Left renal cortex interstitium (tissue), 4 donors: ENCODE measurements at places on chromosomes 7 and 10. TPM values are rescaled to one million over a fixed set of nuclear protein-coding genes. Genes with fewer than 3 reads are reported as not detected.

The MMD2 gene
- 0.17 TPM for polyA plus RNA-seq

DNA sequence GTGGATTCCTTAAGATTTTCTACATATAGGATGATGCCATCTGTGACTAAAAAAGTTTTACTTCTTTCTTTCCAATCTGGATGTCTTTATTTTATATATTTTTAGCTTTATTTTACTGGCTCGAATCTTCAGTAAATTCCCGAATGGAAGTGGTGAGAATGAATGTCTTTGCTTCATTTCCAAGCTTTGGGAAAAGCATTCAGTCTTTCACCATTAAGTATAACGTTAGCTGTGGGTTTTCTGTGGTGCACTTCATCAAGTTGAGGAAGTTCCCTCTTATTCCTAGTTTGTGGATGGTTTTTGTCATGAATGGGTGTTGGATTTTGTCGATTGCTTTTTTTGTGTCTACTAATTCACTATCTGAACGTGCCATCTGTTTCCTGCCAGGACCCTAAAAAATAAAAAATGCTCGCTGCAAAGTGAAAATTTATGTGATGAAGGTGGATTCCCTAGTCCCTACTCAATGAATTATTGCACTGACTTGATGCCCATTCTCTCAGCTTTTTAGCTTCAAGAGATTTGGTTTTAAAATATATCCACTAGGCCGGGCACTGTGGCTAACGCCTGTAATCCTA lies 90.2 kb upstream of the CARD11 start:
- DNase-seq = no peak

DNA sequence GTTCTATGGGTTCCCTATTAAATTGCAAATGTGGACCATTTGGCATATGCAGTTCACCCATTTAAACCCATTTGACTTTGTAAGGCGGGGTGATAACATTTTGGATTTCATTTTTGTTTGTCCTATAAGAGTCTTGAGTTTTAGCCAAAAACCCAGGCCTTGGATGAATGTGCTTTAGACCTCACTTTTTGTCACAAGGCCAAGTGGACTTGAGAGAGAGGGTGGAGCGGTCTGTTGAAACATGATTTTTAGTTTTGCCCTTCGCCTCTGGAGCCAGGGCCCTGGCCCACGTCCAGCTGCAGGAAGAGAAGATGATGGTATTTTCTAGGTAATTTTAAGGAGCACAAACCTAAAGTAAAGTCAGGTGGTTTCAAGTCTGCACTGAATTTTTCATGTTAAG lies 260.1 kb downstream of the SLC25A13 start:
- peak; percentile 37 for DNase-seq

DNA sequence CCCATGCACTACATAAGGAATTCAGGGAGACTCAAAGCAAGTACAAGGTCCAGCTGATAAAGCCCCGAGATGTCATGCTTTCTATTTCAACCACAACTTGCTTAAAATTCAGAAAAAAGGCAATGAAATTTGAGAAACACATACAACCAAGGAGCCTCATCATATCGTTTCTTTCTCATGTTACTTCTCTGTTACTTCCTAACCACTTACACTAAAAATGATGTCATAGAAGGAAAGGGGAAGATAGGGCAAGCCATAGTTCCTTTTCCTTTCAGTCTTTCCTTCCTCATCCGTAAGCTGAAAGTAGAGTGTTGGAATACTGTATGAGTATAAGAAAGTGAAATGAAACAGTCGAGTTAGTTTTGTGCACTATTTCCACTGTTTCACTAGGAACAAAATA lies 27.9 kb upstream of the CDK14 start:
- no peak for DNase-seq

The AKR1C8 gene
- 0.43 TPM for polyA plus RNA-seq

DNA sequence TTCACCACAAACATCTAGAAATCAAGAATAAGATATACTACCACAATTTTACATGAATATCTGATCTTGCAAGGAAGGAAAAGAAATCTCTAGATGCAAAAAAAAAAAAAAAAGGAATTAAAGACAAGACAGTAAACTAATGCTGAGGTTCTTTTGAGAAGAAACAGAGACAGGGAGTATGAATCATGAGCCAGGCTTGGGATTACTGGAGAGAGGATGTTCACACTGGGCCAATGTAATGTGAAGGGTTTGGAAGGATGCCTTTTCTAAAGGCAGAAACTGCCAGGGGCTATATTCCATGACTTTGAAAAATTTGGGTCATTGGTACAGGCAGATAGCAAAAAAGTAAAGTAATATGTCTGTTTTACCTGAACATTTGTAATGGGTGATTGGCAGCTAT lies 573.0 kb upstream of the IGFBP3 start:
- DNase-seq = no peak

The AGR2 gene
- polyA plus RNA-seq = 48.9 TPM

The PIK3CG gene
- 2.3 TPM for polyA plus RNA-seq

DNA sequence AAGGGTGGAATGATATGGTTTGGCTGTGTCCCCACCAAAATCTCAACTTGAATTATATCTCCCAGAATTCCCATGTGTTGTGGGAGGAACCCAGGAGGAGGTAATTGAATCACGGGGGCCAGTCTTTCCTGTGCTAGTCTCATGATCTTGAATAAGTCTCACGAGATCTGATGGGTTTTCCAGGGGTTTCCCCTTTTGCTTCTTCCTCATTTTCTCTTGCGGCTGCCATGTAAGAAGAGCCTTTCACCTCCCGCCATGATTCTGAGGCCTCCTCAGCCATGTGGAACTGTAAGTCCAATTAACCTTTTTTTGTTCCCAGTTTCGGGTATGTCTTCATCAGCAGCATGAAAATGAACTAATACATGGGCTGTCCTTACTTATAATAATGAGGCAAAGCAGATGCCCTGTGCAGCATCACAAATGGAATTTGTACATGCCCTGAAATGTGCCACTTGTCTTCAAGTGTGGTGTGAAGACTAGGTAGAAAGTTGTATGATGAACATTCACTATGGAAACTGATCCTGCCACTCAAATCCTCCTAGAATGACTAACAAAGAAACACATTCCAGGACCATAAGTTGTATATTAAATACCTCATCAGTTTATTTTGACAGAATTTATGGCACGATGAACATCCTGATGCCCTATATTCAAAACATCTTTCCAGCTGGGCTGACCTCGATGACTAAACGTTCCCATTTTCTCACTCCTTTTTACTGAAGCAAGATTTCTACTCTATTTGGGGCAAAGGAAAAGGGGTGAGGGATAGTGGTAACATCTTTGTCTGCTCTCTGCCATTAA lies 122.8 kb upstream of the CTTNBP2 start:
- no peak for DNase-seq

DNA sequence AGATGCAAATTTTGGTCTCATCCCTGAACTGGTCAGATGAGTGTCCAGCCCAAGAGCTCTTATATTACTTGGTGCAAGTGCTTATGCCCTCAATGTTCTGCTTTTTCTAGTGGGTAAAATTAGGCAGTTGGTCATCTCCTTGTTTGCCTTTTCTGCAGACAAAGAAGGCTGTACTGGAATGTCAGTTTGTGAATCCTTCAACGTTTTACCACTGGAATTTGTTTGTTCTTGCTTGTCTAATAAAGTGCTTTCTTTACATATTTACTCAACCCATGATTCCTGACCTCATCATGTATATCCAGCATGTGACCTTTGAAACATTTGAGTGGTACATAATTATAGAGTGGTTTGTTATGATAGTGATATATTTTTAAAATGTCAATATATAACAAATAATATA lies 232.2 kb upstream of the TEX47 start:
- no peak for DNase-seq

The FAM204A gene
- 68.1 TPM for polyA plus RNA-seq

The VWA2 gene
- 2.4 TPM for polyA plus RNA-seq

DNA sequence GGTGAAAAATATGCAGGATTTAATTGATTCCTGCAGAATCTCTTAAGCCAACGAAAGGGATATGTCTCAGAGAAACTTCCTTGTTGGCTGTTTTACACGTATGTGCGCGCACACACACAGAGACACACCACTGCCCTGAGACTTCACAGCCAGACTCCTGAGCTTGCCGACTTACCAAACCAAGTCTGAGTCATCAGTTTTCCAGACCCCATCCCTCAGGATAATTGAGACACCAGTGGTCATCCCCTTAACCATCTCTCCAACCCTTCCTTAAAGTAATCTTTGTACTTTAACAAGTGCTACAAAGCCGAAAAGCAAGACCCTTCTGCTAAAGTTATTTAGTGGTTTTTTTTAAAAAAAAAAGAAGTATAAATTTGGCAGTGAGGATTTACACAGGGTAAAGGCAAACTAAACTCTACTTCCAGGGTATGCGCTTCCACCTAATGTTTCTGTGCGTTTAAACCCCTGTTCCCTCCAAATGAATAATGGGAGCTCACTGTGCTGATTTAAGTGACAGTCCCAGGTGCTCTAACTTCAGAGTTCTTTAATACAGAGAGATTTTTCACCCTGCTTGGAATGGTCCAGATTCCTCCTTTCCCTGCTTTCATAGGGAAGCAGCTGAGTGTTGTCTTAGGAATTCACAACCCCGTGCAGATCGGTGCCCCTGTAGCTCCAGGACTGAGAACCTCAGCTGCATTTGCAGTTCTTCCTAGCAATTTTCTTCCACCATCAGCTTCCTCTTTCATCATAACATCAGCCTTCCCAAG lies 198.5 kb downstream of the INHBA start:
- DNase-seq = no peak

DNA sequence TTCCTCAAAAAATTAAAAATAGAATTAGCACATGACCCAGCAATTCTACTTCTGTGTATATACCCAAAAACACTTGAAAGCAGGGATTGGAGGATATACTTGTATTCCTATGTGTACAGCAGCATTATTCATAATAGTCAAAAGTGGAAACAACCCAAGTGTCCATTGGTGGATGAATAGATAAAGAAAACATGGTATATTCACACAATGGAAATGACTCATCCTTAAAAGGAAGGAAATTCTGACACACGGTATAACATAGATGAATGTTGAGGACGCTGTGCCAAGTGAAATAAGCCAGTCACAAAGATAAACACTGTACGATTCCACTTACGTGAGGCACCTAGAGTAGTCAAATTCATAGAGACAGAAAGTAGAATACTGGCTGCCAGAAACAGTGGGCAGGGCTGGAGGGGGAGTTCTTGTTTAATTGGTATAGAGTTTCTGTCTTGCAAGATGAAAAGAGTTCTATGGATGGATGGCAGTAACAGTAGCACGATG lies 26.6 kb upstream of the KAT6B start:
- no peak for DNase-seq

GRCh38 chr7:140122965-140123364 lies 53.8 kb downstream of the KDM7A start:
- DNase-seq = no peak

GRCh38 chr10:58299580-58299979 lies 30.6 kb downstream of the CISD1 start:
- no peak for DNase-seq

- no peak for DNase-seq
Observed at GRCh38 chr10:45136256-45136655, 135.5 kb downstream of the ZNF22 start.

The PRLHR gene
- polyA plus RNA-seq = 0.03 TPM

GRCh38 chr10:68784476-68784875 lies 42.9 kb upstream of the STOX1 start:
- DNase-seq = no peak

DNA sequence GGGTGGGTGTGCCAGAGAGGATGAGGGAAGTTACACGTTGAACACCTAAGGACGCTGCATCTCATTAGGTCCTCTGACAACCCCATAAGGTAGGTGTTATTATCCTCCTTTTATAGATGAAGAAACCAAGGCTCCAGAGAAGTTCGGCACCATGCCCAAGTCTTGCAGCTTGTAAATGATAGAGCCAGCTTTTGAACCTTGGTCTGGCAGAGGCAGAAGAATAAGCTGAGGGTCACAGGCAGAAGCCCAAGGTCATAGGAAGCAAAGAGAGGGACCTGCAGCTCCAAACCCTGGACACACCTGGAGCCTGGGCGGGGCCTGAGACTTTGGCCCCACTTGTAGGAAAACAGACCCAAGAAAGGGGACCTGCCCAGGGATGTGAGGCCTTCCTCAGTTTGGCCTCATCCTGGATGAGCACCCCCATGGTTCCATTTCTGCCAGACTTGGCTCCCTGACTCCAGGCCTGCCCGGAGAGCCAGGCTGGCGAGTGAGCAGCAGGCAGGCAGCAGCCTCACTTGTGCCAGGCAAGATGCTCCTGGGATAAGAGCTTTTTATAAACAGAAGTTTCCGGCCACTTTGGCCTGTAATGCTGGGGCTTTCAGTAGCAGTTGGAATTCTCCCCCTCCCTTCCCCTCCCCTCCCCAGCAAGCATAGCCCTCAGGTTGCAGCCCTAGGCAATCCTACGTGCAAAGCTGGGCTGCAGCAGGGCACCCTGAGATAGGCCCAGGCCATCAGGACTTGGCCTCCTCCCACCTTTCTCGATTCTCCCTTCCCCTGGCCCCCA lies 2.4 kb downstream of the KCNH2 start:
- no peak for DNase-seq

DNA sequence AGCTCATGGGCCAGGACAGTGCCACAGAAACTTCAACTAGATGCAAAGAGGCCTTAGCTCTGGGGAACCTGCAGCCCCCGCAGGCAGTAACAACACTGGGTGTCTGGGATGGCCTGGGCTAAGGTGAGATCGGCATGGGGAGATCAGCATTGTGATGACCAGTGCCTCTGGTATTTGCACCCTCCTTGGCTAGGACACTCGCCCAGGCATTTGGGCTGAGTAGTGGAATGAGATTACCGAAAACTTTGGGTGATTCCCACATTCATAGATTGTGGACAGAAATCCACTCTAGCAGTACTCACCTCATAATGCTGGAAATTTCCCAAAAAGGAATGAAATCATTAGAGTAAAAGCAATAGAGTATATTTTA lies 70.6 kb upstream of the ZMIZ2 start:
- no peak for DNase-seq

The ZNF804B gene
- 0.14 TPM for polyA plus RNA-seq

The MSRB2 gene
- polyA plus RNA-seq = 42.2 TPM

The AKR1E2 gene
- polyA plus RNA-seq = 8.1 TPM

The PAPOLB gene
- 0.13 TPM for polyA plus RNA-seq

DNA sequence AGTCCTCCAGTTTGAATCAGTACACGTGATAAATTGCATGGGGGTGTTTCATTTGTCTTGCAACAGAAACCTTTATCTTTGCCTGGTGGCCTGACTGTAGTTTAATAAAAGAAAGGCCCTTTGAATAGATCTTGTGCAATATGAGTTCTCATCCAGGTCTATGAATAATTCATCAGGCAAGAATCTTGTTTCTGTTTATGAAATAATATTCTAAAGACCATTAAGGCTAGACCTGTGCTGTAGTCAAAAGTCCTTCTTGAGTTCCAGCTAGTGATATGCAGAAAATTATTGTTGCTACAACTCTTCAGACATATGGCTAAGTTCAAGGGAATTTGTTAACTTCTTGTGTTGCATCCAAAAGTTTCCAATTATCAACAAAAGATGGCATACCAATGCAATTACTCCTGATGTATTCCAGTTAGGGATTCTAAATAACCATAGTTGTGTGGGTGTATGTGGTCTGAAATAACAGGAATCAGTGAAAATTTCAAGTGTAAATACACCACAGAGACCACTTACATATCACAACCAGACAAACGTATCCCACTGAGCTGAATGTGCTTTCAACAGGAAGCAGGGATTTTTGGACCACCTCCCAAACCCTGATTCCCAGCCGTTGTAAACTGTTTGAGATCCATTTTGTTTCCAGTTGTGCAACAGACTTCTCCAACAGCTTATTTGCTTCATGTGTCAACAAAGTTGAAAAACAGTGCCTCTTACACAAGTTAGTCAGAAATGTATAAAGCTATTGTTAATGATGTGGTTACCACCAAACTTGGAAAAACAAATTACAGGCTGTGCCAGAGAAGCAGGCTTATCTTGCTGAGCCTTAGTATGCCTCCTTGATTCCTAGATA lies 54.7 kb upstream of the BICC1 start:
- DNase-seq = no peak

The HOXA9 gene
- polyA plus RNA-seq = 86.6 TPM

The OR2A7 gene
- 7.6 TPM for polyA plus RNA-seq

The DNAAF5 gene
- polyA plus RNA-seq = 36.4 TPM

The FAM25A gene
- not detected for polyA plus RNA-seq

GRCh38 chr7:29350351-29350750 lies 155.8 kb downstream of the CHN2 start:
- no peak for DNase-seq
